NCI-H1694 (cell line): ENCODE measurements at places on chromosomes 2 and 18.

- no peak for DNase-seq
These were observed 178.1 kb downstream of the FMNL2 start for GRCh38 chr2:152513029-152513428.

GRCh38 chr2:194116861-194117260 is 1540.2 kb upstream of the SLC39A10 start:
- no peak for DNase-seq

DNA sequence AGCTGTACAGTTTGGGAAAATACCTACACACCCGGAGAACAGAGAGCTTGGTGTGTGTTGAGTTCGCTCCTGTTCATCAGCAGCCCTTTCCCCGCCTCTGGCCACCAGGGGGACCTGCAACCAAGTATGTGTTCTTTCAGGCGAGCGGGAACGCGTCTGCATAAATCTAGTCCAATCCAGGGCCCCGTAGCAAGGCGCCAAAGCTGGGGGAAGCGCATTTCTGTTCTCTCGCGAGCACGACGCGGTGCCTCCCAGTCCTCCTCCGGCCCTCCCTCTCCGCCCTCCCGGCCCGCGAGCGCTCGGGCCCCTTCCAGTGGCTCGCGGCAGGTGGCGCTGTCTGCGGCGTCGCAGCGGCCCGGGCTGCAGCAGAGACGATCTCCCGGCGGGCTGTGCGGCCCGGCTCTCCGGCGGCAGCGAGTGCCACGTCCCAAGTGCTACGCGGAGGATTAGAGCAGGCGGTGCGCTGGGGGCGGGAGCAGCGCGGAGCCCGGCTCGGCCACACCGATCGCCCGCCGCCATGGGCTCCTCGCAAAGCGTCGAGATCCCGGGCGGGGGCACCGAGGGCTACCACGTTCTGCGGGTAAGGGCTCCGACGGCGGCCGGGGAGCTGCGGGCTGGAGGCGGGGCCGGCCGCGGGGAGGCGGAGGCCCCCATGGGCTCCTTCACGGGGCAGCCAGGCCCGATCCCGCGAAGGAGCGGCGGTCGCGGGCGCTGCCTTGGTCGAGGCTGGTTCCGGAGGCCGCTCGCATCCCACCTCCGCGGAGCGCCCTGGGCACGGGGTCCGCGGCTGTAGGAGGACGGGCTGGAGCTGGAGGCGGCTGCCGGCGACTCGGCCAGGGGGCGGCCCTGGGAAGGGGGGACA is at the start of gene GORASP2:
Gene GORASP2, plus strand, starts transcription at position 430 of the 862 bp plus-strand sequence. Its CDS starts 88 bp downstream, at position 518.
- DNase-seq = peak; percentile 98

DNA sequence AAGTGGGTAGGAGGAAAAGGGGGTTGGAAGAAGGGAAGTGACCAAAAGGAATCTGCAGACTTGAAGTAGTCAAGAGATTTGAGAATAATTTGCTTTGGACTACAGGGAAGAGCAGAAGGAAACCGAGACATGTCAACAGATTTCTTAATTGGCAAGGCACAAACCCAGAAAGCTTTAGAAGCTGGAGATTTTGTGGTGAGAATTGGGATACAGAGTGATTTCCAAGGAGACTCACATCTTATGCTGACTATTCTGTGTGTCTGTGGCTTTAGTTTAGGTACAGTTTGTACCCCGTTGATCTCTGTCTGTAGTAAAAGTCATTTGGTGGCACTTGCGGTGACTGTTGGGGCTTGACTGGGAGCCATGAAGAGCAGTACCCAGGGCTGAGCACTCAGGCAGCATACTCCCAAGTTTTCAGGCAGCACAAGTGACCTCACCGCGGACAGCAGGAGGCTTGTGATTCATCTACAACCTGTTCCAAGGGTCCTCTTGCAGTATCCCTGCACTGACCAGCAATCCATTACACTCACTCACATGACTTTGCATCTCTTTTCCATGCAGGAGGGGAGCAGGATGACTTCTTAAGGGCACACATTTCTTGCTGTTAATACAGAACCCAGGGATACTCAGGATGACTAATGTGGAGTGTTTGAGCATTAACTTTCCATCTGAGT is 97.1 kb upstream of the TNP1 start:
- no peak for DNase-seq

- DNase-seq = no peak
These were observed 98.2 kb downstream of the DYSF start for GRCh38 chr2:71551631-71551915.

- no peak for DNase-seq
These were observed 33.7 kb upstream of the WDR75 start for GRCh38 chr2:189407281-189408209.

DNA sequence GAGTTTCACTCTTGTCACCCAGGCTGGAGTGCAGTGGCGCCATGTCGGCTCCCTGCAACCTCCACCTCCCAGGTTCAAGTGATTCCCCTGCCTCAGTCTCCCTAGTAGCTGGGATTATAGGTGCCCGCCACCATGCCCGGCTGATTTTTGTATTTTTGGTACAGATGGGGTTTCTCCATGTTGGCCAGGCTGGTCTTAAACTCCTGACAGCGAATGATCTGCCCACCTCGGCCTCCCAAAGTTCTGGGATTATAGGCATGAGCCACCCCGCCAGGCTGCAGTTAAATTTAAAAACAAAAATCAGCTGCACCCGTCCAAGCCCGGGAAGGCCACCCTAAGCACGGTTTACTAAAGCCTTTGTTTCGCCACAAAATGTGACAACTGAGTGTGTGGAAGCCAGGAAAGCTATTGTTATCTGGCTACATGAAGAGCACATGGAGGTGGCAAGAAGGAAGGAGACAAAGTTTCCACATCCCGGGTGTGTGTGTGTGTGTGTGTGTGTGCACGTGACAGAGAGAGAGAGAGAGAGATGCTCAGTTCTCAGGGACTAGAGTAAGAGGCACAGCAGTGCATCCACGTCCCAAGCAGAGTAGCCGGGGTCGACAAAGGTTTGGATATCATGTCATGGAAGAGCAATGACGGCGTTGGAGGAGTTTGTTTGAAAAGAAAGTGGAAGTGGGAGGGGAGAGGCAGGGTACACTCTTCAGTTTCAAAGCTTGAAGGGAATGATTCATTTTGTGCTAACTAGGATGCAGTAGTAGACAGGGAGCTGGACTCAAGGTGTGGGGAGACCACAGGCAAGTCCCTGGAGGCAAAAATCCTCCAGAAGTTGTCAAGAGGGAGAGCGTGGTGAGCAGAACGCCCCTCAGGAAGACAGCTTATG is 20.1 kb downstream of the INPP5D start:
- DNase-seq = no peak

GRCh38 chr2:52933878-52934277 is 833.7 kb upstream of the CHAC2 start:
- DNase-seq = no peak

- DNase-seq = no peak
These were observed 1.3 kb downstream of the PTPRM start for GRCh38 chr18:7568426-7568825.

GRCh38 chr2:187302586-187302985 is 145.5 kb downstream of the CALCRL start:
- no peak for DNase-seq

- DNase-seq = no peak
These were observed 26.6 kb downstream of the LRP1B start for GRCh38 chr2:142104134-142104758.

GRCh38 chr18:48620071-48620470 is 81.2 kb downstream of the CTIF start:
- DNase-seq = no peak

DNA sequence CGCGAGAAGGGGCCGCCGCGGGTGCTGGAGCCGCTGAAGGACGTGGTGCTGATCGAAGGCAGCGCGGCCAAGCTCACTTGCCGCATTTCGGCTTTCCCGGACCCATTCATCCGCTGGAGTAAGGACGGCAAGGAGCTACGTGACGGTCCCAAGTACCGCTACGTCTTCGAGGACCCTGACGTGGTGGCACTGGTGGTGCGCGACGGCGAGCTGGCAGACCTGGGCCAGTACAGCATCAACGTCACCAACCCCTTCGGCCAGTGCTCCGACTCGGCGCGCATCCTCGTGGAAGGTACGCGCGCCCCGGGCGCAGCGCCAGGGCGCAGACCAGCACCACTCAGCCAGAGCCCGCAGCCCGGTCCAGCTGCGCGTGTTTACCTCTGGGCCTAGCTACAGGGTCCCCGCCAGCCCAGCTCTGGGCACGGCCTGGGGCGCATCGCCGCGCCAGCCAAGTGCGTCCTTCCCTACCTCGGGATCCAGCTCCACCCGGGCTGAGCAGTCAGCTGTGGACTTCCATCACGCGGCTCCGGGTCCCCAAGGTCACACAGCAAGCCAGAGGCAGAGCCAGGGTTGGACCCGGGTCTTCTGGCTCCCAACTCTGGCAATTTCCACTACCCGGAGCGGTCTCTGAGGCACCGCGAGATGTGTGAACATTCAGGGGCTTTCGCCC is 1.7 kb upstream of the GMPPA start:
- DNase-seq = no peak

GRCh38 chr2:15554525-15555218 is 6.5 kb downstream of the NBAS start:
- no peak for DNase-seq

DNA sequence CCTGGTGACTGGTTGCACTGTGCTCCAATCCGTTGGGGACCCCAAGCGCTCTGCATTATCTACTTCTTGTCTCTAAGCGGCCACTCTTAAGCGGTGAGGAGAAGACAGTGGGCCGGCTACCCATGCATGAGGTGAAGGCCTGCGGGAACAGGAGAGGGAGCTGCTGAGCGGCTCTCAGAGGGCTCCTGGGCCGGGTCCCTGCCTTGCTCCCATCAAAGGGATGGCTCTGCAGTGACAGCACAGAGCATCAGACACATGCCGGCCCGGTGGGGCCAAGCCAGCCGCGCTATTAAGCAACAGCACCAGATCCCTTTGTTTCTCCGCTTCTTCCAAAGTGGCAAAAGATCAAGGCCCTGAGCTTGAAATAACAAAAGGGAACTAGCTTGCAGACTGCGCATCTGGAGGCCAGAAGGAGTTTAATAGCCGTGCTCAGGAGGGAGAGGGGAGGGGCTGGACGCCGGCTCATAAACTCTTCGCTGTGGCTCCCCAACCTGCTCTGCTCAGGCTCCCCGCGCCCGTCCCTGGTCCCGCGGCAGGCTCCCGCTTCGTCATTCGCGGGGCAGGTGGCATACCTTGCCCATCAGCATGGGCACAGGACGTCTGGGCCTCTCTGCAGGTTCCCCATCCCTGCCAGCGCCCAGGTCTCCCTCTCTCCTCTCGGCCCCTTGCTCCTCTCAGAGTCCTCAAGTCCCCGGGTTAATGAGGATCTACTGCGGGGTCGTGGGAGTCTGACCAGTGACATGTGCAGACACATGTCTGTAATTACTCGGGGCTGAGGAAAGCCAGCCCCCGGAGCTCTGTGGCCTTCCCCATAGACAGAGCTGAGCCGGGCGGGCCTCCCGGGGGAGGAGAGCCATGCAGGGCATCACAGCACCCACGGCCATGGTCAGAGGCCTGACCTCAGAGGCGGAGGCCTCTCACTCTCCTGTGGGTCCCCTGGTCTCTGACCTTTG is 96.7 kb downstream of the ASB1 start:
- no peak for DNase-seq

DNA sequence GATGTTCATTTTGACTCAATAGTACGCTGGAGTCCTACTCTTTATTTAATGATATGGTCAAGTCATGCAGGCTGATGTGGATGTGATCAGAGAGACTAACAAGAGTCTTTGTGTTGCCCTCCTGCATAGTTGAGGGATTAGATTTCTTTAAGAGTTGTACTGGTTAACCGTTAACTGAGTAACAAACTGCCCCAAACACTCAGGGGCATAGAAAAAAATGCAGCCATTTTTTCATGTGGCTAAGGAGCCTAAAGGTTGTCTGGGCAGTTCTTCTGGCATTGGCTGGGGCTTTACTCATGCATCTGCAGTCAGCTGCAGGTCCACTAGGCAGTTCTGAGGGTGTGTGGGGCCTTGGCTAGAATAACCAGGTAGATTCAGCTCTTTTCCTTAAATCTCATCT is 32.5 kb downstream of the DOCK10 start:
- no peak for DNase-seq

GRCh38 chr18:26454192-26454591 is 94.2 kb downstream of the KCTD1 start:
- DNase-seq = no peak

DNA sequence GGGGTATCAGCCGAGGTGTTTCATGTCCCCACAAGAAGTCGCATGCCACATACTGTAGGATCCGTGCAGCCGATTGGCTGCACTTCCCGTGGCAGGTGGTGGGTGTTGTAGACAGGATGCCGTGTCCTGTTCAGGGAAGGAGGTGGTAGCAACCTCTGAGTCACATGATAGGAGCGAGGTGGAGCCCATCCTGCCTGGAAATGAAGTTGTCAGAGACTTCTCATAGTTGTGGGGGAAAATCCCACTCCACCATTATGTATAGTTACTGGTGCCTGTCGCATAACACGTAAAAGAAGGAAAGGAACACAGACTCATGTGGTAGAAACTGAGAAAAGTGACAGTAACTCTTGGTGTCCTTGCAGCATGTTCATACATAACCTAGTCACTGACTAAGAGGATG is 91.4 kb upstream of the IL1R2 start:
- DNase-seq = no peak

DNA sequence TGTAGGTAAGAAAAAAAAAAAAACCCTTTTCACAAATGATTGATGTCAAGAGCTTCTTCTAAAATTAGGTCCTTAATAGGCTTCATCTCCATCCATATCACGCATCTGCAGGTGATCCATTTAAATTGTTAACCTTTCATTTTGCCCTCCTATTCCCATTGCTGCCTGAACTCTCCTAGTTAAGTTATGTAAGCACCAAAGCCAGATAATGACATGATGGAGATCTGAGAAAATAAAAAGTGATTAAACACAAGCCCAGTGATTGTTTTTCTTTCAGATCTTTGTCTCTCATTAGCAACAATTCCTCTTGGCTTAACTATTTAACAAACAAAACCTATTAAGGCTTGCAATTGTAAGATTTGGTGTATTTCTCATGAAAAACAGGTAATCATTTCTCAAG is 20.0 kb downstream of the LANCL1 start:
- DNase-seq = no peak

DNA sequence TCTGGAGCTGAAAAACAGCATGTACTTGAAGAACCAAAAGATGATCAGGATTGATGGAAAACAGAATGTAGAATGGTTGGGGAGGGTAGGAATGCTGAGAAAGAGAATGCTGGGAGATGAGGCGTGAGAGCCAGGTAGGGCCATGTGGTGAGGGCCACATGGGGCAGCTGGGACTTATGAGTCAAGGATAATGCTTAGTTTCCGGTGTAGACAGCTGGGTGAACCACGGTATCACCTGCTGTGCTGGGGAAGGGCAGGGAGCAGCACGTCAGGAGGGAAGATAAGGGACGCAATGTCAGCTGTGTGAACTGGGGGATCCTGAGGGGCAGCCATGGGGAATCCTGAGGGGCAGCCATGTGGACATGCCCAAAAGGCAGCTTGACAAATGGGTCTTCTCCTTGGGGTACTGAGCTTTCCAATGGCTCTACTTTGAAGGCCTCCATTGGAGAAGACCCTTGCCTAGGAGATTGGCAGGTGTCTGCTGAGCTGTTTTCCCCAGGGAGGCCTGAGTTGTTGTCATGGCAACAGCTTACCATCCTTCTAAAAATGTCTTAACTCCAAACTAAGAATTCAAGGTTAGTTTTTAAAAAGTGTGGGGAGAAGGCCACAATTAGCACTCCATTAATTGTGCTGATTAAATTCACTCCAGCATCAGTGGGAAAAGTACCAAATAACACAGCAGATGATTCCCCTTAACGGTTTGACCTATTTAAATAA is 51.1 kb downstream of the MTHFD2 start:
- DNase-seq = no peak

GRCh38 chr2:219418155-219419011 is at the start of gene DES:
TSS of gene DES (plus strand) at chr2:219418377. CDS start at chr2:219418463, 86 bp downstream.
- no peak for DNase-seq

- DNase-seq = no peak
These were observed 418.3 kb upstream of the CYRIA start for GRCh38 chr2:17083902-17084301.
